ENCODE measurements at places on chromosomes 6 and 20.

- DNase-seq: no peak
Measured at GRCh38 chr6:152462716-152463115, 174.4 kb downstream of the SYNE1 start.

- DNase-seq: no peak
Measured at GRCh38 chr20:5928836-5929715, 21.3 kb downstream of the TRMT6 start.

DNA sequence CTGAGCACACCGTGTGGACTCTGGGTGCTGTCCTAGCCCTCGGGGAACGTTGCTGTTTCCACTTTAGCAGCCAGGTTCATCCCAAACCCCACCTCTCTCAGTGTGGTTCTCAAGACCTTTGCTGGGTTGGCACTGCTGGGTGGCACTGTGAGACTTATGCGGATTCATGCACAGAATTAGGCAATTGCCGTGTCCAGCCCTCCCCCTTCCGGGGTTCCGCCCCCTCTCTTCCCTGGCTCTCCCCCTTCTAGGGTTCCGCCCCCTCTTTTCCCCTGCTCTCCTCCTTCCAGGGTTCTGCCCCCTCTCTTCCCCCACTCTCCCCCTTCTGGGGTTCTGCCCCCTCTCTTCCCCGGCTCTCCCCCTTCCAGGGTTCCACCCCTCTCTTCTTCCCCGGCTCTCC, 39.8 kb upstream of the SLCO4A1 start:
- no peak for DNase-seq

GRCh38 chr6:169661391-169661756, 40.5 kb downstream of the WDR27 start:
- no peak for DNase-seq

DNA sequence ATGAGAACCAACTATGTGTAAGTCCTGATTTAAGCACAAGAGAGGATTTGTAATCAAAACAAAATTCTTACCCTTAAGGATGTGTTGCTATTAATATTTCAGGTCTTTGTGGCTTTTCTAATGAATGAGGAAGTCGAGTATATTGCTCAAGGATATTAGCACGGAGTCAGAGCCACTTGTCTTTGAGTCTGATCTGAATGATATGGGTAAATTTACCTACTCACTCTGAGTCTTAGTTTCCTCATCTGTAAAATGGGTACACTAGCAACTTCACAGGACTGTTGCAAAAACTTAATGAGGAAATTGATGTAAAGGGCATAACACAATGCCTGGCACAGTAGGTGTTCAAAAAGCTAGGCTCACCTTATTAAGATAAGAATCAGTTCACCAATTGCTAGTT, 30.0 kb upstream of the QKI start:
- DNase-seq: no peak

- no peak for DNase-seq
Measured at GRCh38 chr6:26598267-26598666, 1.5 kb downstream of the ABT1 start.

DNA sequence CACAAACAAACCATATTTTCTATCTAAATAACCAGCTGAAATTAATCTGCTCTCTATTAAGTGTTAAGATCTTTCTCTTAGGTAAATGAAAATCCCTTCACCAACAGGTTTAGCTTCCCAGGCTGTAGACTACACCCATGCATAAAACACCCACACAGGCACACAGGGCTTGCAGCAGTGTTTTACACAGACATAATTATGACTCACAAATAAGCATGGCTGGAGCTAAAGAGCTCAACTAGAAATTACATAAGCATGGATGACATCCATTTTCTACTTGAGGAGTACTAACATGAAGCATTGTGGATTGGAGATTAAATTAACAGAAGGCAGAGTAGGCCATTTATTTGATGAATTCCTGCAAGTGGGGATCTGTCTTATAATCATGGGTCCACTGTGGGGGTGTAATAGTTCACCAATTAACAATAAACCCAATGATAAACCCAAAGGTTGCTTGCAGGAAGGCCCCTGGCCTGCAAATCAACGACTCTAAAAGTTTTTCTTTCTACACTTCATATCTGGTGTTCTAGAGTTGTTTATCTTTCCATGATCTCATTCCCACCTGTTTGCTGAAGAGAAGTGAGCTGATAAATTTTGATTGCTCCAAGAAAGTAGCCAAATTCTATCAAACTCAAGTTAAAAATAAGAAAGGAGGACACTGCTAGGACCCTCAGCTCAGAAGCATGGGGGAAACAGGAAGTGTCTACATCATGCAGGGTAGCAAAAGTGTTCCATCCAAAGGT, 33.8 kb upstream of the E2F3 start:
- no peak for DNase-seq

GRCh38 chr20:37804584-37805566, 98.1 kb upstream of the VSTM2L start:
- DNase-seq: no peak

- DNase-seq: no peak
Measured at GRCh38 chr6:170388113-170388512, 81.6 kb downstream of the FAM120B start.

- DNase-seq: peak; percentile 17
Measured at GRCh38 chr20:32945710-32946221, 58.5 kb downstream of the SUN5 start.

- no peak for DNase-seq
Measured at GRCh38 chr6:121652726-121653623, 217.5 kb downstream of the GJA1 start.

DNA sequence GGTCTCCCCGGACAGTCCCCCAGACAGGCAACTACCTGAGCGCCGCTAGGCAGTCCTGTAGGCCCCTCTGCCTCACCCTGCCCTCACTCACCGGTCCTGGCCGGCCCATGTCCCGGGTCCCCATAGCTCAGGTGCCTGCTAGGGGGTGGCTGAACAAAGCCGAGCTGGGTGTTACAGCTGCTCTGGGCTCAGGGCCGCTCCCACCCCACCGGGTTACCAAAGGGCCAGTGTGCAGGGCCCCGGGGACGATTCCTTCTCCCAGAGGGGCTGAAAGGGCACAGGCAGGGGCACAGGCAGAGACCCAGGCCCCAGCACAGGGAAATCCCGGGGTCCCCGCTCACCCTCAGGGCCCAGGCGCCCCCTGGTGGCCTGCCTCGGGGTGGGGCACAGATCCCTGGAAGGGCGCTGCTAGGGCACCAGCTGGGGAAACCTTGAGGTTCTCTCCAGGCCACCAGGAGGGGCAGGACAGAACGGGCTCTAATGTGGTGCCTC, 118.4 kb downstream of the GRM4 start:
- no peak for DNase-seq

- DNase-seq: no peak
Measured at GRCh38 chr6:33728438-33728837, 16.9 kb upstream of the UQCC2 start.

- no peak for DNase-seq
Measured at GRCh38 chr6:150377211-150377781, 8.5 kb downstream of the IYD start.

GRCh38 chr20:10255846-10256245, 37.2 kb downstream of the SNAP25 start:
- no peak for DNase-seq

- DNase-seq: no peak
Measured at GRCh38 chr6:137282254-137282653, 63.1 kb upstream of the IFNGR1 start.

GRCh38 chr6:105896052-105896820, 189.9 kb upstream of the PRDM1 start:
- DNase-seq: no peak

DNA sequence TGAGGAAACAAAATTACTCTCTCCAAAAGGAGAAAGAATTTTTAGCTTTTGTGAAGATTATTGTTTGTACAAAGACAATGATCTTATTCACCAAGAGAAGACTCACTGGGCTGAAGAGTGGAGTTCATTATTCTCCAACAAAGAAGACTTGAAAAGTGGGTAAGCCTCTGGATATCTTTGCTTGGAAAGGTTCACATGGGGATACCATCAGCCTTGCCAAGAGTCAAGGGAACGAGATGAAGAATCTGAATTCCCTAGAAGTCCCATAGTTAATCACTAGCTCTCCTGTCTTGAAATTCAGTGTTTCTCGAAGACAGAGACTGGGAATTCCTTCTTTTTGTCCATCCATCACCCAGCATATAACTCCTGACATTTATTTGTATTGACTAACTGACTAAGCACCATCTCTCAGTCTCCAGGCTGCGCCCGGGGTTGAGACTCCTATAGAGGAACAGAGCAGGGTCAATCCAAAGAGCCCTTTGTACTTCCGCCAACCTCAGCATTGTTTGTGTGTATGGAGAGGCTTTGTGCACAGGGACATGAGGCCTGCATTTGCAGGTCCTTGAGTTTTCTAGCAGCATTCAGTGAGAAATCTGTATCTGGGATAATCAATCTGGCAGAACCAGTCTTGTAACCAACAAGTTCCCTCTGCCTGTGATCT, 461.9 kb downstream of the KIF16B start:
- DNase-seq: no peak
